ENCODE measurements at places on chromosomes 1 and 21. TPM values are rescaled to one million over a fixed set of nuclear protein-coding genes. Genes with fewer than 3 reads are reported as not detected.

The TESK2 gene
- 6.0 TPM for total RNA-seq

The LCE5A gene
- not detected for total RNA-seq

GRCh38 chr1:245475961-245476516, 321.3 kb downstream of the KIF26B start:
- no peaks in the 10 kb centered on the region for H3K36me3 ChIP-seq
- H3K4me1 ChIP-seq = no peaks in the 10 kb centered on the region
- no peak for DNase-seq
- H3K4me3 ChIP-seq = no peak overlapping the region
- no peaks in the 10 kb centered on the region for H3K27me3 ChIP-seq

DNA sequence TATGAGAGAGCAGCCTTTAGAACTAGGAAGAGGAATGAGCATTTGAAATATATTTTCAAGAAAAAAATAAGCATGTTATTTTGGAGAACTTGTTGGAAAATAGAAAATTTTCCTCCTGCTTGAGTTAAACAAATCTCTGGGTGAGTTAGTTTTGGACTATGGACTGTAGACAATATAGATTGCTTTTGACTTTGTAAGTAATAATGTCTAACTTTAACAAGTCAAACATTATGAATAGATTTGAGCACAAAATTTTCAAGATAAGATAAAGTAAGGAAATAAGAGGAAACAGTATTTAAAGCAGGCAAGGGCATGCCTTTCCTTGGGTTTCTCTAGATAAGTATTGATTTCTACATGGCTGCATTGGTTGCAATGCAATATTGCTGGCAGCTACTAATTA, 360.8 kb downstream of the LMO4 start:
- no peaks in the 10 kb centered on the region for H3K4me1 ChIP-seq
- H3K27ac ChIP-seq = no peak overlapping the region
- peaks cover 5% of the 10 kb centered on the region for H3K27me3 ChIP-seq

- no peak for DNase-seq
- no peaks in the 10 kb centered on the region for H3K36me3 ChIP-seq
- peaks cover 18% of the 10 kb centered on the region for H3K27me3 ChIP-seq
- no peaks in the 10 kb centered on the region for H3K4me1 ChIP-seq
- H3K27ac ChIP-seq = no peak overlapping the region
These were observed 126.1 kb downstream of the GDAP2 start for GRCh38 chr1:117803318-117803717.

GRCh38 chr1:58765441-58765840, 18.4 kb downstream of the JUN start:
- no peak overlapping the region for H3K27ac ChIP-seq
- no peaks in the 10 kb centered on the region for H3K4me1 ChIP-seq
- peaks cover 8% of the 10 kb centered on the region for H3K27me3 ChIP-seq
- no peaks in the 10 kb centered on the region for H3K36me3 ChIP-seq
- no peak for DNase-seq
- H3K4me3 ChIP-seq = no peak overlapping the region

DNA sequence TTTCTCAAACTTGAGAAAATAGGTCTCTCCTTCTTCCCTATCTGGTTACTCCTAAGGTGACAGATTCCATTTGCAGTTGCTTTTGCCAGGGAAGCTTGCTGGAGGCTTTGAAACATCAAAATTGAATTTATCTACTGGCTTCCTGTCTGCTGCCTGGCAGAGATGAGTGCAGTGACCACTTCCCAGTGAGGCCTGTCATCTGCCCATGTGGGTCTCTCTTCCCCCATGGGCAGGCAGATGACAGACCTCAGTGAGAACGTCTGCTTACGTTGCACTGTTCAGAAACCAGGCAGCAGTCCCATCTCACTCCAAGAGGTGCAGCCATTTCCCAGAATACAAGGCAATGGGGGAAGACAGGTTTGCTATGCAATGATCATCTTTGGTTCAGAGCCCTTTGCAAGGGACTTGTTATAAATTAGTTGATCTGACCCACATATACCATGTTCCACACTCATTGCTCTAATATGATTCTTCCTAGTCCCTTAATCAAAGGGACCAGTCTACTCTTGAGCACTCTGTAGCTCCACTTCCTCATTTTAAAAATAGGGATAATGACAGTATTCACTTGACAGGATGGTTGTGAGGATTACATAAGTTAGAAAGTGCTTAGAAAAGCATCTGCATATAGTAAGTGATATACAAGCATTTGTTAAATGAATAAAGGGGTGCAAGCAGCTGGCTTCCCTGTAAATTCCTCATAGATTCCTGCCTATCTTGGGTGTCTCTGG, 10.6 kb downstream of the PGBD5 start:
- DNase-seq = no peak
- H3K27me3 ChIP-seq = peaks cover 37% of the 10 kb centered on the region
- no peak overlapping the region for H3K27ac ChIP-seq
- H3K36me3 ChIP-seq = no peaks in the 10 kb centered on the region
- H3K4me3 ChIP-seq = no peak overlapping the region
- H3K4me1 ChIP-seq = no peaks in the 10 kb centered on the region

DNA sequence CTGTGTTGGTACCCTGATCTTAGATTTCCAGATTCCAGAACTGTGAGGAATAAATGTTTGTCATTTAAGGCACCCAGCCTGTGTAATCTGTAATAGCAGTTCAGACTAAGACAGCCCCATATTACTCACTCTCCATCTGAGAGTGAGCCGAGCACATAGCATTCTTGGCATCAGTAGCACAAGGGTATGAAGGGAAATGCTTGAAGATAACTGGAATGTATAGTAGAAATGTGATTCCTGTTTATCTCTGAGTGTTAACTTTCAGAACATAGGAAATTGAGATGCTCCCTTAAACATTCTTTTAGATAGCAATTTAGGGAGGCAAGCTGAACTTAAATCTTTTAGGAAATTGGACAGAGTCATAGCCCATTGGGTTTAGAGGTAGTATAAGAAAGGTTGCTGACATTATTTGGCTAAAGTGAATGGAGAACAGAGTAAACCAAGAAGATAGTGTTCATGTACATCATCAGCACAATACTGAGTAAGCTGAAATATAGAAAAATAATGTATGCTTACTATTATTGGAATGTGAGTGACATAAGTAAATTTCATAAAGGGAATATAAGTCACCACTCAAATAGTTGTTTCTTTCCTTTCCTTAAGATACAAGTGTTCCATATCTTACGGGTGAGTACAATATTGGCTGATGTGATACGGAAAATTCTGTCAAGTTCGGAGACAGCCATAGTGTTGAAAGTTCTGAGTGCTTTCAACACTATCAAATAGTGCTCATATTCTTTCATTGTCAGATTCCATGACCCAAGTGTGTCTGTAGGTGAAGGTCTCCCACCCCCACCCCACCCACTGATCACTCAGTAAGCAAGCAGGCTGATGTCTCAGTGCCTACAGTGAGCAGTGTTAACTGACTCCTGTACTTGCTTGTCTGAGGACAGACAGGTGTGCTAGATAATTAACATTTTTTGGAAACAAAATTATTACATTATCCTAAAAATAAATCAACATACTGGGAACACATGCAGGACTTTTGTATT, 73.7 kb downstream of the LRRC8D start:
- no peak overlapping the region for H3K4me3 ChIP-seq
- no peak for DNase-seq
- peaks cover 11% of the 10 kb centered on the region for H3K36me3 ChIP-seq
- peaks cover 17% of the 10 kb centered on the region for H3K4me1 ChIP-seq
- no peak overlapping the region for H3K27ac ChIP-seq
- no peaks in the 10 kb centered on the region for H3K27me3 ChIP-seq

Measured in activated CD4-positive, alpha-beta memory T cell treated with anti-CD3 and anti-CD28 coated beads for 36 hours (primary cell).